ENCODE measurements at places on chromosomes 12 and 14.

- no peak for DNase-seq
These were observed 244.2 kb upstream of the CRY1 start for GRCh38 chr12:107337346-107338095.

DNA sequence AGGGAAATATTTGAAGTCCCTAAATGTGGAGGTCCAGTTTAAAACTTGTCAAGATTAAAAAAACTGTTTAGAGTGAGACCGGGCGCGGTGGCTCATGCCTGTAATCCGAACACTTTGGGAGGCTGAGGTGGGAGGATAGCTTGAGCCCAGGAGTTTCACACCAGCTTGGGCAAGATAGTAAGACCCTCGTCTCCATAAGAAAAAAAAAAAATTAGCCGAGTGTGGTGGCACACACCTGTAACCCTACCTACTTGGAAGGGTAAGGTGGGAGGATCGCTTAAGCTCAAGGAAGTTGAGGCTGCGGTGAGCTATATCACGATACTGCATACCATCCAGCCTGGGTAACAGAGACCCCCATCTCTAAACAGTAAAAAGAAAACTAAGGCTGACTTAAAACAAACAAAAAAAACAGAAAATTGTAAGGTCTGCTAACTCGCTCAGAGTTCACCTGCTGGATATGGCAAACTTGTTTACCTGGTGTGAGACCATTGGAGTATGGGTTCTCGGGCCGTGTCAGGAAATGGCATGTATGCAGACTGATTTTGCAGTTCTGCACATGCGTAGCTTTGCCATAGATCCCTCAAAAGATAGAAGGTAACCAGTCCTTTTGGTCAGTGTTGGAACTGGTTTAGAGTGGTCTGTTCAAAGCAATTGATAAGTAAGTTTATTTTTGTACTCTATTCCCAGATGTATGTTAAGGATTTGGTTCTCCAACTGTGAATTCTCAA, 2.1 kb downstream of the RNF10 start:
- peak; percentile 2 for DNase-seq

- no peak for DNase-seq
These were observed 14.7 kb upstream of the TBX3 start for GRCh38 chr12:114698566-114699163.

DNA sequence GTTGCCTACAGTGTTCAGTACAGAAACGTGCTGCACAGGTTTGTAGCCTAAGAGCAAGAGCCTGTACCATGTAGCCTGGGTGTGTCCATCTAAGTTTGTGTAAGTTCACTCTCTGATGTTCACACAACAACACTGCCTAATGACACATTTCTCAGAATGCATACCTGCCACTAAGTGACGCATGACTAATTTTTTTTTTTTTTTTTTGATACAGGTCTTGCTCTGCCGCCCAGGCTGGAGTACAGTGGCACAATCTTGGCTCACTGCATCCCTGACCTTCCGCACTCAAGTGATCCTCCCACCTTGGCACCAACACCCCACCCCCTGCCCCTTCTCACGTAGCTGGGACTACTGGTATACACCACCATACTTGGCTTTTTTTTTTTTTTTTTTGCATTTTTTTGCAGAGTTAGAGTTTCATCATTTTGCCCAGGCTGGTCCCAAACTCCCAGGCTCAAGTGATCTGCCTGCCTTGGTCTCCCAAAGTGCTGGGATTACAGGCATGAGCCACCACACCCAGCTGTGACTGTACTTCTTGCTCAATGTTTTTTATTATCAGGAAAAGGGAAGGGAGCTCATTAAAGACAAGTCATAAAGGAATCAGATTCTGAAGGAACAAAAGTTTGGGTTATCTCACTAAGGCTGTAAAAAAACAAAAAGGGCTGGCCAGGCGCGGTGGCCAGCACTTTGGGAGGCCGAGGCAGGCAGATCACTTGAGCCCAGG, 10.0 kb upstream of the CDC42BPB start:
- DNase-seq, result no peak

GRCh38 chr14:79709573-79709972, 501.7 kb downstream of the DIO2 start:
- DNase-seq, result no peak

GRCh38 chr12:19659501-19659900, 220.2 kb downstream of the AEBP2 start:
- DNase-seq, result no peak

GRCh38 chr14:100611811-100612480, 24.7 kb upstream of the BEGAIN start:
- no peak for DNase-seq

DNA sequence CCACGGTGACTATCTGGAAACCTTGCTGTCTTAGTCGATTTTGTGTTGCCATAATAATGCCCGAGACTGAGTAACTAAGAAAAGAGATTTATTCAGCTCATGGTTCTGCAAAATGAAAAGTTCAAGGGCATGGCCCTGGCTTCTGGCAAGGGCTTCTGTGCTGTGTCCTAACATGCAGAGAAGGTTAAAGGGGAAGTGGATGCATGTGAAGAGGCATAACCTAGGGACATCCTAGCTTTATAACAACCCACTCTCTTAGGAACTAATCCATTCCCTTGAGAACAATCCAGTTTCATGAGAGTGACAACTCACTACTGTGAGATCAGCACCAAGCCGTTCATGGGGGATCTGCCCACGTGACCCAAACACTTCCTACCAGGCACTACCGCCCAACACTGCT, 11.5 kb downstream of the FLVCR2 start:
- no peak for DNase-seq

DNA sequence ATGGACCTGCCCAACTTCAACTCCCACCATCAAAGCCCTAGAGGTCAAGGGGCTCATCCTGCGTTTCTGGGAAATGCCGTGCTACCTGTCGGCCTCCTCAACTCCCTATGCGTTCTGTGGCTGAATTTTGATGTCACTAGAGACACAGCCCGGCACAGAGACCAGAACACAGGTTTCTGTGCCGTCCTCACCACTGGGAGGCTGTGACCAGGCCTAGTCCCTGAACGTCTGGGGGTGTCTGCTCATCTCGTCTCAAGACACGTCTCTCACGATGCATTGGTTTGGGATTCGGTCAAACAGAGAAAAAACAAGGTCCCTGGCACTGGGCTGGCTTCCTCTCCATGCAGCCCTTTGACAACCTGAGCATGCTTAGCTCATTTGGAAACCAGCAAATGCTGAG, 33.5 kb downstream of the SLC15A4 start:
- no peak for DNase-seq

GRCh38 chr12:57965766-57966165, 24.4 kb downstream of the ATP23 start:
- no peak for DNase-seq

- peak; percentile 39 for DNase-seq
These were observed 2.1 kb downstream of the MYL6 start for GRCh38 chr12:56160193-56160763.

GRCh38 chr12:31362759-31363415, 36.9 kb upstream of the SINHCAF start:
- no peak for DNase-seq

DNA sequence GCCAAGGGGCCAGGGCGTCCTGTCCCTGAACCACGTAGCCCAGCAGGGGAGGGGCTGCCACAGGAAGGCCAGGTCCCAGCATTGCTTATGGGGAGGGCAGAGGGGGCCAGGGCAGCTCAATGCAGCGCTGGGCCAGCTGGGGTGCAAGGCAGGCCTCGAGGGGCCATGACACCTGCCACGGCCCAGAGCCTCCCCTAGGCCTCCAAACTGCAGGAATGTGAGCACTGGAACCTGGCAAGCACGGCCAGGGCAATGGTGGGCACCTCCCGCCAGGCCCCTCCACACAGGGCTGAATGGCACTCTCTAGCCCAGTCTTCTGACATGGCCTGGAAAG, 32.5 kb upstream of the GPR132 start:
- no peak for DNase-seq

GRCh38 chr12:107544937-107545336, 140.7 kb upstream of the PWP1 start:
- DNase-seq, result no peak

DNA sequence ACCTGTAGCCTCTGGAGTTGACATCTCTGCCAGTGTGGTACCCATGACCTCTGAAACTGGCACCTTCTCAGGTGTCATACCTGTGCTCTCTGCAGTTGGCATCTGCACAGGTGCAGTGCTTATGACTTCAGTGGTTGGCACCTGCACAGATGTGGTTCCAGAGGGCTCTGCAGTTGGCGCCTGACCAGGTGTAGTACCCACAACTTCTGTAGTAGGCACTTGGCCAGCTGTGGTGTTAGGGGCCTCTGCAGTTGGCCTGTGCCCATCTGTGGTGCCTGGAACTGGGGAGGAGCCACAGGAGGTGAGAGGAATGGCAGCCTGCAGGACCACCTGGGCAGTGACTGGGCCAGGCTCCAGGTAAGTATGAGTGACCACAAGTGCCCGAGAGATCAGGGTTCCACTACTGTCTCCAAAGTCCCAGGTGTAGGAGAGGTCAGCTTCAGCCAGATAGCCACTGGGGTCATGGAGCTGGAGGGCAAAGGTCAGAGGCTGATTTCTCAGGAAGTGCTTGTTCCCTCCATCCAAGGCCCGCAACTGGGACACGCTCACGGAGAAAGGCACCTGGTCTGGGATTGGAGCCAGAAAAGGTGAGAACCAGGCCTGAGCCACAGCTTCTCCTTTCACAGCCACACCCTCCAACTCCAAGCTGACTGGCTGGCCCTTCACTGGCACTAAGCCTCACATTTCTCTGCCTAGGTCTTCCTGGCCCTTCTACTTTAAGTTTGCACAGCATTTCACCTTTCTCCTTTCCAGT, 8.6 kb downstream of the PMEL start:
- DNase-seq, result no peak

DNA sequence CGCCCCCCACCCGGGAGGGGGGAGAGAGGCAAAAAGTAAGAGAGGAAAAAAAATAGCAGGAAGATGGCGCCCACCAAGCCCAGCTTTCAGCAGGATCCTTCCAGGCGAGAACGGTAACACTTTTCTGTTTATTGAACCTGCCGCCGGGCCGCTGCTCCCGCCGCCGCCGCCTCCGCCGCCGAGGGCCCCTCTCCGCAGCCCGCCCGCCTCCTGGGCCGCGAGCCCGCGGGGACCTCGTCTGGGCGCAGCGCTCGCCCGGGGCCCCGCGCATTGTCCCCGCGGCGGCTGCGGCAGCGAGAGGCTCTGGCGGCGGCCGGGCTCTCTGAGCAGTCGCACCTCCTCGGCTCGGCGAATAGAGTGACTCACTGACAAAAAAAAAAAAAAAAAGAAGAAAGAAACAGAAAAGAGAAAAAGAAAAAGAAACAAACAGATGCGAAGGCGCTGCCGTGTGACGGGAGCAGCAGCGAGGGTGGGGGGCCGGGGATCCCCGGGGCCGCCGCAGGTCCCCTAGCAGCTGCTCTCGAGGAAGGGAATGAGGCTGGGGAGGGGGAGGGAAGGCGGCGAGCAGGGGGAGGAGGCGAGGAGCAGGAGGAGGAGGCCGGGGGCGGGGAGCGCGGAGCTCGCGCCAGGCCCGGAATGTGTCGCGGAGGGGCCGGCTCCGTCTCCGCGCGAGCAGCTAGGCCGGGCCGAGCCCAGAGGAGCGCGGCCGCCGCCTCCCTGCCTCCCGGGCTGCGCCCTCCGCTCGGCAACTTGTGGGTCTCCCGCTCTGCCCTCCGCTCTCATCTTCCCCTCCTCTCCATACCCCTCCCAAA, 781 bp downstream of the NPAS3 start:
- no peak for DNase-seq

GRCh38 chr12:131607658-131608447, 103.0 kb upstream of the SFSWAP start:
- no peak for DNase-seq

- DNase-seq, result no peak
These were observed 90.4 kb downstream of the PIWIL1 start for GRCh38 chr12:130428116-130428515.

DNA sequence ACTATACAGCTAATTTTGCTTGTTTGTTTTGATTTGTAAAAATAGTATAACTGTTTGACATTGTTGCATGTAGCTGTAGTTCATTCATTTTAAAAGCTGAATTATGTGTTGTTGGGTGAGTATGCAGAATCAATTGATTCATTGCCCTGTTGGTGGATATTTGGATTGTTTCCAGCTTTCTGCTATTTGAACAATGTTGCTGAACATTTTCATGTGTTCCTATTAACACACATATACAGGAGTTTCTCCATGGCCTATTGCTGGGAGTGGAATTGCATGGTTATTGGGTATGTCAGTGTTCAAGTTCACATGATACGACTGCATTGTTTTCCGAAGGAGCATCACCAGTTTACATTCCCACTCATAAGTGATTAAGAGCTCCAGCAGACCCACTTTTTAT, 75.3 kb downstream of the SRGAP1 start:
- DNase-seq, result no peak

DNA sequence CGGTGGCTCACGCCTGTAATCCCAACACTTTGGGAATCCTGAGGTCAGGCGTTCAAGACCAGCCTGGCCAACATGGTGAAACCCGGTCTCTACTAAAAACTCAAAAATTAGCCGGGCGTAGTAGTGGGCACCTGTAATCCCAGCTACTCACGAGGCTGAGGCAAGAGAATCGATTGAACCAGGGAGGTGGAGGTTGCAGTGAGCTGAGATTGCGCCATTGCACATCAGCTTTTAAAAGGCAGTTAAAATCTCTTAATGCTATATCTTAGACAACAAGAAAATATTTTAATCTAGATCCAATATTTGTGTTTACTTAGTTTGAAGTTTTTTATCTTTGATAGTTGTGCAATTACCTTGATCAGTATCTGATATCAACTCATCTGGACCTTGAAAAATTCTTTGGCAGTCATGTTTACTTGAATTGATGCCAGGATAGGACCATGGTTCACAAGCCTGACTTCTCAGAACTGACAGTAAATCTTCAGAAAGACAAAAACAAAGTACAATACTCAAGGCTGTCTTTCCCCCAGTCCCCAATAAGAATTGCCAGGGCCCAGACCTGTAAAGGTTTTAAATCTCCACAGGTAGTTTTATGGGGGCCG, 135.0 kb upstream of the AEBP2 start:
- no peak for DNase-seq

DNA sequence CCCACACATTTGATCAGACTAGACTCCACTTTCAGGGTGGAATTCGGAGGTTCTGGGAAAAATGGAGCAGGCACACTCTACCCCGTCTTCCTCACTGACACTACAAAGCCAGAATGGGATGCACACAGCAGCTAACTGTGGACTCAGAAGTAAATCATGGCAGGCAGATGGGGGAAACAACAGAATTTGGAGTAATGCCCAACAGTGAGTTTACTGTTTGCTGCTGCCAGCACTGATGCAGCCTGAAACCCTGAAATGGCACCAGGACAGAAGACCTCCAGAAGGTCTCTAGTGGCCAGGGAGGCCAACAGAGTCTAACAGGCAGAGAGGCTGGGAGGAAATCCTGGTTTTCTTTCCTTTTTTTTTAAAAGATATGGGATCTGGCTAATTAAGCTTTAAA, 24.6 kb downstream of the KCTD10 start:
- no peak for DNase-seq

All from stimulated activated CD4-positive, alpha-beta T cell treated with anti-CD3 and anti-CD28 coated beads, TNF-alpha, amount 100 ng/mL, for 1 hour (primary cell).